Mammary epithelial cell (primary cell): ENCODE measurements at places on chromosomes 12 and 14. TPM values are rescaled to one million over a fixed set of nuclear protein-coding genes. Genes with fewer than 3 reads are reported as not detected.

- DNase-seq, result no peak
Measured at GRCh38 chr12:124323771-124324530, 29.1 kb downstream of the RFLNA start.

- no peak for DNase-seq
Measured at GRCh38 chr12:71691504-71692129, 5.7 kb downstream of the TMEM19 start.

The KIF21A gene
- total RNA-seq, result 45.3 TPM

The GPHB5 gene
- not detected for total RNA-seq
